ENCODE measurements at places on chromosomes 2 and 18. TPM values are rescaled to one million over a fixed set of nuclear protein-coding genes. Genes with fewer than 3 reads are reported as not detected.
A peak's percentile ranks its signal among the peaks of the same experiment; 100 is the strongest.

Gene CRYGC
- not detected for polyA plus RNA-seq

Gene KCMF1
- 19.4 TPM for polyA plus RNA-seq

Gene NYAP2
- not detected for polyA plus RNA-seq

Gene AMER3
- polyA plus RNA-seq = not detected

GRCh38 chr2:216003876-216004696, 9.3 kb downstream of the MREG start:
- H3K36me3 ChIP-seq = no peaks in the 10 kb centered on the region
- no peak for DNase-seq
- H3K27me3 ChIP-seq = no peaks in the 10 kb centered on the region
- H3K27ac ChIP-seq = no peak overlapping the region

DNA sequence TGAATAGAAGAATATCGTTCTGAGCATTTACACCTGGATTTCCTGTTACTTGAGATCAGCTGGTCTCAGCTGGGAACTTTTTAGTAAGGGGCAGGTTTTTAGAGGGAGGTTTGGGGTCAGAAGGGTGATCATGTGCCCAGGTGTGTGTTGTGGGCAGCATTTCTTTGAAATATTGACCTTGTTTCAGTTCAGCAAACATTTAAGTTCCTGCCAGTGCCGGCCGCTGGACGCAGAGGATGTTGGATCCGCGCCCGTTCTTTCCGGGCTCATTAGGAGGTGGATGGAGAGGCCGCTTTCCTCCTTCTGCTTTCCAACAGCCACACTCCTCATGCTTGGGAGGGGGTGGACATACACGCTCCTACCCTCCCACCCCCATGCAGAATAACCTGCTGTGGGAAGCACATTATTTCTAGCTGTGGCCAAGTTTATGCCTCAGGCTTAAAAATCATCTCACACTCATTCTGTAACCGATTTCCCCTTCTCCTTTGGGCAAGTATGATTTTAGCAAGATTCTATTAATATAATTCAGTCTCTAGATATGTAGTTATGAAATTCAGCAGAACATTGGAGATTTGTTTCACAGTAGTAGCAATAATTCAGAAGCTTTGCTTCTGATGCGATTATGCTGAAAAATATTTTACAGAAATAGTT, 131.4 kb downstream of the ZNF236 start:
- peaks cover 2% of the 10 kb centered on the region for H3K27me3 ChIP-seq
- no peak overlapping the region for H3K4me3 ChIP-seq
- H3K27ac ChIP-seq = no peak overlapping the region
- H3K4me1 ChIP-seq = peaks cover 17% of the 10 kb centered on the region

- no peaks in the 10 kb centered on the region for H3K36me3 ChIP-seq
- H3K27me3 ChIP-seq = no peaks in the 10 kb centered on the region
- H3K4me3 ChIP-seq = no peak overlapping the region
- H3K27ac ChIP-seq = no peak overlapping the region
- no peaks in the 10 kb centered on the region for H3K4me1 ChIP-seq
Observed at GRCh38 chr2:206937555-206937954, 1.8 kb upstream of the CPO start.

- H3K4me1 ChIP-seq = no peaks in the 10 kb centered on the region
- no peak for DNase-seq
- H3K4me3 ChIP-seq = no peak overlapping the region
- peaks cover 2% of the 10 kb centered on the region for H3K27me3 ChIP-seq
- no peaks in the 10 kb centered on the region for H3K36me3 ChIP-seq
- no peak overlapping the region for H3K27ac ChIP-seq
Observed at GRCh38 chr2:47655563-47655880, 127.4 kb upstream of the MSH6 start.

DNA sequence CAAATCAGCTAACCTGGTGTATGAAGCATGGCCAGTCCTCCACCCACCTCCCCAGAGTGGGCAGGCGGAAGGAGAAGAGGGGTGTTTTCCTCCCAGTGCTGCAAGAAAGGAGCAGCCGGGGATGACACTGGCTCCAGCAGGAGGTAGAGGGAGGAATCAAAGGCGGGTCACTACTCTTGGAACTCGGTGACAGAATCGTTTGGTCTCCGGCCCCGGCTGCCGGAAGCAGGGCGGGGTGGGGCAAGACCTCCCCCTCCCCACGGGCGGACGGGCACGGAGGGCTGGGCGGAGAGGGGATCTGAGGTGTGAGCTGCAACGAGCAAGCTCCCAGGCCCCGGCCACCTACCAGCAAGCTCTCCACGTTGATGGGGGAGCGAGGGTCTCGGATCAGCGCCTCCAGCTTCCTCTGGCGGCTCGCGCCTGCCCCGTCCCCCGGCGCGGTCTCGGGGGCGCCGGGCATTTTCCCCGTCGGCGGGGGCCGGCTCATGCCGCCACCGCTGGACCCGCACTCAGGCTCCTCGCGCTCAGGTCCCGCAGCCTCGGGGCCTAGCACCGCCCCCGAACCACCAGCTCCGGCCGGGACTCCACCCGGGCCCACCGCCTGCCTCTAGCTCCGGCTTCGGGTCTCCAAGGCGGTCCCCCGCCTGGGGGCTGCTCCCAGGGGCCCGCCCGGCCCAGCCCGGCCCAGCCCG, 640 bp downstream of the ROCK2 start:
- no peaks in the 10 kb centered on the region for H3K36me3 ChIP-seq
- peaks cover 10% of the 10 kb centered on the region for H3K27me3 ChIP-seq
- peaks cover 23% of the 10 kb centered on the region for H3K4me1 ChIP-seq

- H3K4me3 ChIP-seq = peak overlapping the region; percentile 71
- H3K27ac ChIP-seq = peak overlapping the region; percentile 100
- no peak for DNase-seq
- no peaks in the 10 kb centered on the region for H3K4me1 ChIP-seq
- H3K36me3 ChIP-seq = peaks cover 29% of the 10 kb centered on the region
Observed at GRCh38 chr2:233079953-233080835, 20.1 kb downstream of the INPP5D start.

- peaks cover 8% of the 10 kb centered on the region for H3K4me1 ChIP-seq
- no peak overlapping the region for H3K4me3 ChIP-seq
- H3K27me3 ChIP-seq = peaks cover 3% of the 10 kb centered on the region
- H3K36me3 ChIP-seq = no peaks in the 10 kb centered on the region
Observed at GRCh38 chr2:203579730-203580129, 44.6 kb upstream of the RAPH1 start.

GRCh38 chr2:133532919-133533318, 35.3 kb downstream of the NCKAP5 start:
- no peaks in the 10 kb centered on the region for H3K27me3 ChIP-seq
- no peak overlapping the region for H3K27ac ChIP-seq
- no peaks in the 10 kb centered on the region for H3K36me3 ChIP-seq
- H3K4me1 ChIP-seq = no peaks in the 10 kb centered on the region

GRCh38 chr2:136210455-136210805, 92.5 kb upstream of the CXCR4 start:
- no peak overlapping the region for H3K27ac ChIP-seq
- H3K4me1 ChIP-seq = peaks cover 45% of the 10 kb centered on the region
- H3K27me3 ChIP-seq = no peaks in the 10 kb centered on the region
- no peaks in the 10 kb centered on the region for H3K36me3 ChIP-seq
- no peak overlapping the region for H3K4me3 ChIP-seq
